Esophagus squamous epithelium (tissue), 5 donors: ENCODE measurements at places on chromosomes 7 and 10.

DNA sequence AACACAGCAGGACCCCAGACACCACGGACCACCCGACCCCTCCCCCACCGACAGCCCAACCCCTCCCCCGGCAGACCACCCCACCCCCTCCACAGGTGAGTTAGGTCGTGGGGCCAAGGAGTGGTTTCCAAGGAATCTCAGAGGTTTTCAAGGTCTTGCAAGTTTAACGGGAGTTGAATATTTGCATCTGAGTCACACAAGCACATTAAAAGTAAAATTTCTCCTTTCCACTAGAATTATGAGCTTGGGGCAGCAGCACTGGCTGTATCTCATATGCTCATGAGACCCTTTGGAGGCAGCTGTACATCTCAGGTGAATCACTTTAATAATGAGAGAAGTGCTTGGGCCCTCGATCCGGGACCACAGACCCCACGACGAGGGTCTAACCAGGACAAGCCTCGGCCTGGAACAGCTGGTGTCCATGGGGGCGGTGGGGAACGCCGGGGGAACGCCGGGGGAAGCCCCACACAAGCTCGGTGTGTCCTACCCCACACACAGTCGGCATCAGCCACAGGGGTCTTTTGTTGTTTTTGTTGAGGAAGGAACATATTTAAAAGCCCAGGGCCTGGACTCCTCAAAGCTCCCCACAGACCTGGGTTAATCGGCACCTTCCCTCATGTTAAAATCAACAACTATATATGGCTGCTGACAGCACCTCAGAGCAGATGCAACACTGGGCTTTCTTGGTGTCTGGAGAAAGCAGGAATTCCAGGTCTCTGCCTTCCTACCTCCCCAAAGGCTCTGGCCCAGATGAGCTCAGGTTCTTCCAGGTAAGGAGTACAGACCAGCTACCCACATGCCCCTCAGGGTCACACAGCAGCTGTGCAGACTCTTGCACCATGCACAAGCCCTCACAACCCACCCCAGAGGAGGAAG lies 130.3 kb downstream of the DIP2C start:
- DNase-seq, result no peak

- DNase-seq, result no peak
These were observed 82.6 kb downstream of the FOXL3 start for GRCh38 chr7:372546-372931.

- DNase-seq, result no peak
These were observed 36.4 kb downstream of the CNPY1 start for GRCh38 chr7:155509725-155510551.

- no peak for DNase-seq
These were observed 90.5 kb upstream of the CSTF2T start for GRCh38 chr10:51789903-51790302.
